NCI-H748 treated with DMSO at 0.1 percent for 48 hours (cell line): ENCODE measurements at places on chromosomes 2 and 18.
A peak's percentile ranks its signal among the peaks of the same experiment; 100 is the strongest.

DNA sequence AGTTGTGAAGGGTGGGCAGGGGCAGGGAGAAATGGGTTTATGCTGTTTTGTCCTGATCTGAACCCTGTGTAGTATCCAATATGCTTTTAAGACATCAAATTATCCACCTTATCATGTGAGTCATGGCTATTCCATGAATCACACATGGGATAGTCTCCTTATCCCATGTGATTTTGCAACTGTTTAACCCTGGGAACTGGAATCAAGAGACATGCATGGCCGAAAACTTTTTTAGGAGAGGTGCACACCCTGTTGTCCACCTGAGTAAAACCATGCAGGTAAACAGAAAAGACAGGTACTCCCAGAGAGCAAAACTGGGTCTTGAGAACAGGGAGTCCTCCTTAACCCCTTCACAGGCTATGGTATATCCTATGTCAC is 490.6 kb upstream of the HS6ST1 start:
- no peak for DNase-seq

DNA sequence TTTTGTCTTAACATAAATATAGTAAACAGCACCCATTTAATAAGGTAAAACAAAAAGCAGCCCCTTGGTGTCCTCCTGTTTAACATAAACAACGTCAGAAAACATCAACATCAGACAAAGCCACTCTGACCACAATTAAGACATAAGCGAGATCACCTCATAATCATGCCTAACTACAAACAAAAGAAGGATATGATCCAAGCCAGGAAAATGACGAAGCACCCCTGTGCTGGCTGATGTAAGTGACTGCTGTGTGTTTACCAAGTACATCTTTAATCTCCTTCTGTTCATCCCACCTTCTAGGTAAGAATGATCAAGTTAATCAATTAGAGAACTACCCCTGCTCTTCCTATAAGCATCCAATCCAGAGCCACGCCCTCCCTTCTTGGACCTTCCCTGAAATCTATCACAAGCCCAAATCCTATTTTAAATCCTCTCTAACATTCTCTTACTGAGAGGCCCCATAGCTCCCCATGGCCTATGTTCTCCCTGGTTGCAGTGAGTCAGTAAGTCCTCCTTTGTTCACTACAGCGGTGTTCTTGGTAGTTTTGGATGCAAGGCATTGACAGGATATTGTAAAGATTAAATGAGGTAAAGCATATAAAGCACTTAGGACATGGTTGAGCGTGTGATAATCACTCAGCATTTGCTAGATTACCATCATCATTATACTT is 424.2 kb downstream of the TSN start:
- DNase-seq, result no peak

GRCh38 chr2:191678437-191679100 is 633 bp downstream of the NABP1 start:
- no peak for DNase-seq

GRCh38 chr2:37156071-37156856 is 516 bp downstream of the EIF2AK2 start:
- DNase-seq, result no peak

DNA sequence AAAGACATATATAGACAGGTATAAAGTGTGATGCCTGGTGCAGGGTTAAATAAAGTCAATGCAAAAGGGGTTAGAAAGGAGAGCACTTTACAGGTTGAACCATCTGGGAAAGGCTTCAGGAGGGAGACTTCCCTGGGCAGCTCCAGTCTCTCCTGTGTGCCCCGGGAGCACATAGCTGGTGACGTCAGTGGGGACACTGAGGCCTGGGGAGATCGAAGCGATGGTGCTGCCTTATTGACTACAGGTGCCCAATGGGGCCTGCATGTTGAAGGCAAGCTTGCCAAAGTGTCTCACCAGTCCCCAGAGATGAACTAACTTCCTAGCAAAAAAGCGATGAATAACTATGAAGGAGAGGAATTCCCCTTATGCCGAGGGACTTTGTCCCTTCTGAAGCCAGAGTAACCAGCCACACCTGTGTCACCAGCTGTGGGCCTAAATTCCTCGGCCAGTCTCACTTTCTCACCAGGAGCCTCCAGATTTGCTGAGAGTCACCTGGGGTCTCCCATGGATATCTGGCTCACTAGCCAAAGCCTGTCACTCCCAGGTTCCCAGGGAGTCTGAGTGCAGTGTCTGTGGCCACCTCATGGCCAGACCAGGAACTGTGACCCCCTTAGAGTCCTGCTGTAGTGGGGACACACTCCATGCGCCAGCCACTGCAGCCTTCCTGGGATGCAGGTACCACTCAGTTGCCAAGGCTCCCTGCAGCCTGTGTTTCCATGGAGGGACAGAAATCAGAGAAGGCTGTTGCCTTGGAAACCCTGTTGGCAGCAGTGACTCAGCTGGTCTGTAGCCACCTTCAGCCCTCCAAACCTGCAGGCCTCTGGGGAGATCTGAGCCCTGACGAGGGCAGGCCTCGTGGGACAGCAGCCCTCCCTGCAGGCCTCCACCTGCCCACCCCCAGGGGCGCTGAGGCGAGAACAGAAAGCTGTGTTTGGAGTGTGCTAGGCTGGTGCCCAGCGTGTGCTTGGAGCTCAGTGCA is 128.7 kb downstream of the CTIF start:
- peak; percentile 17 for DNase-seq

DNA sequence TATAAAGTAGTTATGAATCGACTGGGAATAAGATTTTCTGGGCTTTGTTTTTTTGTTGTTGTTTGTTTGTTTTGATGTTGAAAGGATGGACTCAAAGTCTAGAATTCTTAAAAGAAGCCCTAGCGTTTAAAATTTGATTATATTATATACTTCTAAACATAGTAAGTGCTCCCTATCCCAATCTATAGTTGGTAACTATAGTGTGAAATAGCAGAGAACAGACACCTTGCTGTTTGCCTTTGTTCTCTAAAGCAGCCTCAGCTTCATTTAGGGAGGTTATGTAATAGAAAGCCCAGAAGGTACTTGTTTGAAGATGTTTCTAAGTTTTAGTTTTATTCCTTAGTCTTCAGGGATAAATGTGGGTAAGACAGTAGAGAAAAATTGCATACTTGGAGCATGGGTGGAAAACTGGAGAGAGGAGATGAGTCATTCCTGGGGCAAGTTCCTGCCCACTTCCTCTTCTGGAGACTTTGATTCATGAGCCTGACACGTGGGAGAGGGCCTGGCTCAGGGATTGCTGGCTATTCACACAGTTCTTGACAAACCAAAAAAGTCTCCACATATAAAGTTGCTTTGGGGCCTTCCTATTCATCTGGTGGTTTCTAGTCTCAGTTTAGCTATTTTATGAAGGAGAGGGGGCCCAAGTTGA is 131.9 kb downstream of the MYO1B start:
- DNase-seq, result no peak

GRCh38 chr2:199462956-199463692 is 5.4 kb upstream of the SATB2 start:
- peak; percentile 40 for DNase-seq

GRCh38 chr2:138307099-138307498 is 194.5 kb upstream of the SPOPL start:
- DNase-seq, result no peak

DNA sequence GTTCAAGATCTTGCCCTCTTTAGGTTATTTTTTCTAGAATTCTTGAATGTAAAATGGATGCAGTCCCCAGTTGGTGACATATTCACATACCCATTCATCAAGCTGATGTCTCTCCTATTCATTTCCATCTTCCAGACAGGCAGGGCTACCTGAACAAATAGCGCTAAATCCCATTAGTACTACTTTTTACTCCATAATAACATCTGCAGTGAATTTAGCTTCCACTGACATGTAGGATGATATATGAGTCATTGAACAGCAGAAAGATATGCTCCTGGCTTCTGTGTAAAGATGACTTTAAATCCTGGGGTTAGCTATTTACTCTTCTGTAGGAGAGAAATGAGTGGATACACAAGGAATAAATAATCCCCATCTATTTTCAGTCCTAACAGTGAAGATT is 194.7 kb downstream of the RND3 start:
- DNase-seq, result no peak

GRCh38 chr2:14827226-14828023 is 194.9 kb downstream of the LRATD1 start:
- no peak for DNase-seq

DNA sequence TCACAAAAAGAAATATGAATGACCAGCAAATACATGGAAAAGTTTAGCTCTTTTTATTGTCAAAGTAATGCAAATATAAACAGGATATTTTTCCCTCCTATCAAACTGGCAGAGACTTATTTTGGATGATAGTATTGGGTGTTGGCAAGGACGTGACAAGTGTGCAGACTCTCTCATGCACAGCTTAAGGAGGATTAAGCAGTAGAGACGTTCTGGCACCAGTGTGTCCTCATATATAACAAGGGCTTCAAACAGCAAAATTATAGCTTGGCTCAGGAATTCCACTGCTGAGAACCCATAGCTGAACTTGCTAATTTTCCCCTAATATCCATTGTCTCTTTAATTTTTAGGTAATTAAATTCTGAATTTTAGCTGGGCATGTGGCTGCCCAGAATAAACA is 114.4 kb downstream of the FAM124B start:
- no peak for DNase-seq

DNA sequence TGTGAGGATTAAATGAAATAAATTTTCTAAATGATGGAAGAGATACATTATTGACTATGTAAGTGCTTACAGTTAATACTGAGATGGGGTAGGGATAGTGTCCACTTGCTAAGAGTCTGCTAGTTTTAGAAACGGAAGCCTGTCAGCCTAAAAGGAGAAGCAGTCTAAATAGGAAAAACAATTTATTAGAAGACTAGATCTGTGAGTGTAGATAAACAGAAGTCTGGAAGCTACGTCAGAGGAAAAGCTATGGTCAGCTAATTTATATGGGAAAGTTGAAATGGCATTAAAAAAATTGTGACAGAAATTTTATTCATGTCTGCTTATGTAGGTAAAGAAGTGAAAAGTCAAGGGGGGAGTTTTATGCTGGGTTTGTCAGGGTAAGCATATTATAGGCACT is 1338.4 kb upstream of the CHAC2 start:
- no peak for DNase-seq

DNA sequence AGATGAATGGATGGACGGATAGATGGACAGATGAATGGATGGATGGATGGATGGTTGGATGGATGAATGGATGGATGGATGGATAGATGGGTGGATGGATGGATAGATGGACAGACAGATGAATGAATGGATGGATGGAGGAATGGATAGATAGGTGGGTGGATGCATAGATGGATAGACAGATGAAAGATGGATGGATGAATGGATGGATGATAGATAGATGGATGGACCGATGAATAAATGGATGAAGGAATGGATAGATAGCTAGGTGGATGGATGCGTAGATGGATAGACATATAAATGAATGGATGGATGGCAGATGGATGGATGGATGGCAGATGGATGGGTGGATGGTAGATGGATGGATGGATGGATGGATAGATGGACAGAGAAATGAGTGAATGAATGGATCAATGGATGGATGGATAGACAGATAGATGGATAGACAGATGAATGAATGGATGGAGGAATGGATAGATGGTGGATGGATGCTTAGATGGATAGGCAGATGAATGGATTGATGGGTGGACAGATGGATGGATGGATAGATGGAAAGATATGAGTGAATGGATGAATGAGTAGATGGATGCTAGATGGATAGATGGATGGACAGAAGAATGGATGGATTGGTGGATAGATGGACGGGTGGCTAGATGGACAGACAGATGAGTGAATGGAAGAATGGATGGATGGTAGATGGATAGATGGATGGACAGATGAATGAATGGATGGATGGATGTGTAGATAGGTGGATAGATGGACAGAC is 167.9 kb downstream of the TRIM43 start:
- DNase-seq, result no peak

GRCh38 chr2:232362174-232362900 is 16.2 kb upstream of the ALPP start:
- no peak for DNase-seq

- DNase-seq, result no peak
Measured at GRCh38 chr2:169007356-169007755, 23.8 kb downstream of the ABCB11 start.

GRCh38 chr2:211396815-211397214 is 840.4 kb downstream of the CPS1 start:
- peak; percentile 69 for DNase-seq

- no peak for DNase-seq
Measured at GRCh38 chr2:120622886-120623753, 112.5 kb upstream of the GLI2 start.

- DNase-seq, result no peak
Measured at GRCh38 chr2:68865108-68865507, 6.1 kb downstream of the BMP10 start.

DNA sequence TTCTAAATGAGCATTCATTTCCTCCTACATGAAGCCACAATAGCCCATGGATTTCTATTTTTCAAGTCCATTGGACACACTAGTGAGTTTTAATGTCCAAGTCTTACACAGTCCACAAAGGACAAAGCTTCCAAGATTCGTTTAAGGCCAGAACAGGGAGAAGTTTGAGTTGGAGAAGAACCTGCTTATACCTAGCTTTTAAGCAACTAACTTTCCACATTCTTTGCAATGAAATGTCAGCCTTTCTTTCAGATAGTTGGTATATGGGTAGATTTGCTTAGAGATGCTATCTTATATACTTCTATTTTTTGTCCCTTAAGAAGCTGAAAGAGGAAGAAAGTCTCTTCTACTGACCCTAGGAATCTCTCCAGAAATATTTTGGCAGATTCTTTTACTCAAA is 66.1 kb upstream of the NPAS2 start:
- DNase-seq, result no peak

DNA sequence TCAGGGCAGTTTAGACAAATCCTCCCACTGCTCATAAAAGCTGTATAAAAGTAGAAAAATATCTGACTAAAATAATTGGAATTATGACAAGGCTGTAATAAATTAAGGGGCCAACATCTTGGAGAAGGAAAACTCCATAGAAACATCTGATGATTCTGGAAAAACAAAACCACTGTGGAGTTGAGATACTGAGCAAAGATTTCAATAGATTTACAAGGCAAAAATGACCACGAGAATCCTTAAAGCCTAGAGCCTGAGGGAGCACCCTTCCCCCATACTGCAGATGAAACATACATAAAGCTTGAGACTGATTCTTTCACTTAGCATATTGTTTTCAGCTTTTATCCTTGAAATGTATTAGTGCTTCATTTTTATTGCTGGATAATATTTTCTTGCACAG is 286.4 kb upstream of the MMADHC start:
- DNase-seq, result no peak

GRCh38 chr2:132789066-132789465 is 119.1 kb upstream of the LYPD1 start:
- no peak for DNase-seq
